Left renal cortex interstitium (tissue), 4 donors: ENCODE measurements at places on chromosomes 2 and 18. TPM values are rescaled to one million over a fixed set of nuclear protein-coding genes. Genes with fewer than 3 reads are reported as not detected.

Gene CPLX4
- 0.13 TPM for polyA plus RNA-seq

Gene CEBPZOS
- 47.7 TPM for polyA plus RNA-seq

Gene ZNF514
- 19.3 TPM for polyA plus RNA-seq

Gene LRP1B
- 0.82 TPM for polyA plus RNA-seq

Gene MRO
- polyA plus RNA-seq = 2.7 TPM

Gene UGT1A7
- polyA plus RNA-seq = not detected

Gene MDH1B
- 11.0 TPM for polyA plus RNA-seq

Gene PPP1R1C
- polyA plus RNA-seq = 1.3 TPM

Gene LCT
- not detected for polyA plus RNA-seq

Gene TTC21B
- polyA plus RNA-seq = 36.3 TPM

Gene REG3G
- polyA plus RNA-seq = not detected

Gene TLX2
- polyA plus RNA-seq = not detected

Gene HNMT
- 83.6 TPM for polyA plus RNA-seq

Gene POTEI
- polyA plus RNA-seq = 0.11 TPM

Gene SCYGR4
- polyA plus RNA-seq = not detected

Gene EMILIN1
- polyA plus RNA-seq = 119 TPM

Gene GKN1
- polyA plus RNA-seq = not detected

Gene AOX1
- 2.3 TPM for polyA plus RNA-seq

Gene PAIP2B
- polyA plus RNA-seq = 18.5 TPM

Gene DCDC2C
- polyA plus RNA-seq = not detected

Gene CAVIN2
- polyA plus RNA-seq = 40.6 TPM

Gene MYO1B
- 94.8 TPM for polyA plus RNA-seq

Gene CYP26B1
- 14.8 TPM for polyA plus RNA-seq

Gene COL4A3
- polyA plus RNA-seq = 44.5 TPM

Gene SLC30A3
- polyA plus RNA-seq = 8.4 TPM

Gene XIRP2
- polyA plus RNA-seq = 0.11 TPM

Gene ZBTB7C
- polyA plus RNA-seq = 12.6 TPM

Gene DSEL
- 20.9 TPM for polyA plus RNA-seq

Gene M1AP
- 1.1 TPM for polyA plus RNA-seq

Gene NAPG
- polyA plus RNA-seq = 36.8 TPM

Gene CTLA4
- polyA plus RNA-seq = 0.06 TPM

Gene DCC
- 10.4 TPM for polyA plus RNA-seq

Gene GAREM2
- 6.9 TPM for polyA plus RNA-seq

Gene FBXO15
- 6.3 TPM for polyA plus RNA-seq

Gene ST8SIA5
- polyA plus RNA-seq = 1.0 TPM

Gene STARD6
- 0.27 TPM for polyA plus RNA-seq

Gene SLC5A7
- 0.33 TPM for polyA plus RNA-seq

Gene BBS5
- 18.3 TPM for polyA plus RNA-seq

Gene ANO7
- 1.7 TPM for polyA plus RNA-seq

Gene KIAA2012
- polyA plus RNA-seq = 0.08 TPM

Gene TUBB8B
- polyA plus RNA-seq = 0.85 TPM

Gene KHK
- 45.4 TPM for polyA plus RNA-seq

Gene RUFY4
- not detected for polyA plus RNA-seq

Gene ATP8B1
- polyA plus RNA-seq = 24.1 TPM

Gene ASB18
- polyA plus RNA-seq = 0.09 TPM

Gene LRRC30
- 1.2 TPM for polyA plus RNA-seq

Gene IL1F10
- polyA plus RNA-seq = not detected

Gene RTKN
- 67.5 TPM for polyA plus RNA-seq

Gene SLC8A1
- polyA plus RNA-seq = 65.2 TPM

Gene ANKRD30BL
- polyA plus RNA-seq = 1.4 TPM

Gene BIRC6
- polyA plus RNA-seq = 72.8 TPM

Gene THAP4
- 57.6 TPM for polyA plus RNA-seq

Gene CNTNAP5
- not detected for polyA plus RNA-seq

Gene TDRD15
- polyA plus RNA-seq = not detected
